ENCODE measurements at places on chromosomes 2 and 18.

- DNase-seq, result no peak
These were observed 18.5 kb downstream of the BIRC6 start for GRCh38 chr2:32375228-32375892.

DNA sequence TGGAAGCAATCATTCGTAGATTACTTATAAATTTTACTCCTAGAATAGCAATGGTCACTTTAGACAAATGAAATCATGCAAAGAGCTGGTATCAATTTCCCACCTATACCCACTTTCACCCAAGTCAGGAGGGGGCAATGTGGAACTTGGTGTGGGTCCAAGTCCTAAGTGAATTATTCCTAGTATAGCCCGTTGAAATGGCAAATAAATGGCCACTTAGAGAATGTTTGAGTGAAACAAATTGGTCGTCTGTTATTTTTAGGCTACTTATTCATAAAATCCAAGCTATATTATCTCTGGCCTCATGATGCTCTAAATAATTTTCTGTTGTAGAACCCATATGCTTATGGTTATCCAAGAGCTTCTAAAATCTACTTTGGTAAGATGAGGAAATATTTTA is 98.1 kb downstream of the MYO3B start:
- DNase-seq, result no peak

- peak; percentile 68 for DNase-seq
These were observed 46.2 kb upstream of the MGAT5 start for GRCh38 chr2:134207589-134208209.

- DNase-seq, result no peak
These were observed 112.8 kb downstream of the SPTBN1 start for GRCh38 chr2:54568876-54569321.

GRCh38 chr2:197207106-197207505 is 103.5 kb downstream of the ANKRD44 start:
- no peak for DNase-seq

DNA sequence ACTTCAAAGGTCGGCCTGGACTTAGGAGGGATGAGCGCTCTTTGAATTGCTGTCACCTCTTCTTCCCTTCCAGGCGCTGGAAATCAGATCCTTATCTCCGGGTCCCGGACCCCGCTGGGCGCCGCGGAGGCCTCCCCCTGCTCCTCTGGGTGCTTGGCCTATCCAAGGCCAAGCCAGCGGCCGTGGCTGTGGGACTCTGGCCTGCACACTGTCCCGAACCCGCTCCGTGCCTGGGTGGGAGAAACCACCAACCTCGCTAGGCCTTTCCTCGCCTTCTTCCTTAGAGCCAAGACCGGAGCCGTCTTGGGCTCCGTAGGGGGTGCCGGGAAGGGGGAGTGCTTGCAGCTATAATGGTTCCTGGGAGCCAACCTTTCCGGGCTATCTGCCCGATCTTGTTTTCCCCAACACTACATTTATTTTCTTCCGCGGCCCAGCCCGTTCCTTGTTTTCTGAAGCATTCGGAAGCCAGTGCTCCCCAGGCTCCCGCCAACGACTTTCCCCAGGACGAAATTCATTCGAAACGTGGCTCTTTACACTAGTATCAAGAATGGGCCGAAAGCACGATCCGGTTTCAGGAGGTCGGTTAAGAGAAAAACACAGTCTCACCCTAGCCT is 2.4 kb downstream of the OSR1 start:
- DNase-seq, result no peak

GRCh38 chr18:21265971-21266673 is 24.1 kb downstream of the GREB1L start:
- no peak for DNase-seq

DNA sequence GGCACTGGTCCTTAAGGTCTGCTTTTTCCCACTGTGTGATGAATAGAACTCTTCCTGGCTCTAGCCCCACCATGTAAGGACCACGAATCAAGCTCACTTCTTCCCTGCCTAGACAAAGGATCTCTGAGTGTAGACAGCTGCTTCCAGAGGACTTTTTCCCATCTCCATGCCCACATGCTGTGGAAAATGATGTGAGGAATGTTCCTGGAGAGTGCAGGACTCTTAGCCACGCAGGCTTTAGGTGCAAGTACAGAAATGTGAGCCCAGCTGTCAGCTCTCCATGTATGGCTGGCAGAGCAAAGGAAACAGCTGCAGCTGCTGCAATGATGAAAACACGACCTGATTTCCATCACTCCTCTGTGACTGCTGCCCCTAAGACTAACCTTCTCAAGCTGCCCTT is 35.5 kb downstream of the NXPH2 start:
- DNase-seq, result no peak

- no peak for DNase-seq
These were observed 282.1 kb upstream of the EPAS1 start for GRCh38 chr2:46014911-46015654.

DNA sequence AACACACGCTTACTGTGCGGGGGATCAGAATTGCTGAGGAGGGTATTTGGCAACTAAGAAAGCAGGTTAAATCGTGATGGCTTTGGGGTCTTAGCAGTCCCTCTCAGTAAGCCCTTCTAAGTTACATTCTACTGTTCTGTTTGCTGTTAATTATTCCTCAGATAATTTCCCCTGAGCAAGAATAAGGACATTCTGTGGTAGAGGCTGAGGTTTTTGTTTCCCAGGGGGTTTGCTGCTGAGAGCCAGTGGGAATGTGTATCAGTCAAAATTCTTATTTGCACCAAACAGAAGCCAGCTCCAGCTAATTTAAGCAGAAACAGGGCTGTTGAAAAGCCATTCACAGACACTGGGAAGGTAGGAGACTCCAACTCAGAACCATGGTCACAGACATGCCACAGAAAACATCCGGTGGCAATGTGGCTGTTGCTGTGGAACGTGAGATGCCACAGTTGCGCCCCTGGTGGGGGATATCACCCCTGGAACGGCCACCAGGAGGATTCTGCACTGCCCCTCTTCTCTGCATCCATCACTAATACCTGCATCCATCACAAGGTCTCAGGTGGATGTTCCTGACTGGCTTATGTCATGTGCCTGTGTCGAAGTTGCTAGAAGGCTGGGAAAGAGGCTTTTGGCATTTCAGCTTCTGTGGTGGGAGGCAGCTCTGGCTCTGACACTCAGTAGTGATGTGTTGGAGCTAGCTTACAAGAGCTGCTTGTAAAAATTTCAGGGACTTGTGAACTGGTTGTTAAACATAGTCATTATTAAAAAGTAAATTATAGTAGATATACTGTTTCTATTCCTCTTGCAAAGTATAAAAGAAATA is 23.2 kb downstream of the SLC4A3 start:
- no peak for DNase-seq
